ENCODE measurements at places on chromosomes 1 and 21.

DNA sequence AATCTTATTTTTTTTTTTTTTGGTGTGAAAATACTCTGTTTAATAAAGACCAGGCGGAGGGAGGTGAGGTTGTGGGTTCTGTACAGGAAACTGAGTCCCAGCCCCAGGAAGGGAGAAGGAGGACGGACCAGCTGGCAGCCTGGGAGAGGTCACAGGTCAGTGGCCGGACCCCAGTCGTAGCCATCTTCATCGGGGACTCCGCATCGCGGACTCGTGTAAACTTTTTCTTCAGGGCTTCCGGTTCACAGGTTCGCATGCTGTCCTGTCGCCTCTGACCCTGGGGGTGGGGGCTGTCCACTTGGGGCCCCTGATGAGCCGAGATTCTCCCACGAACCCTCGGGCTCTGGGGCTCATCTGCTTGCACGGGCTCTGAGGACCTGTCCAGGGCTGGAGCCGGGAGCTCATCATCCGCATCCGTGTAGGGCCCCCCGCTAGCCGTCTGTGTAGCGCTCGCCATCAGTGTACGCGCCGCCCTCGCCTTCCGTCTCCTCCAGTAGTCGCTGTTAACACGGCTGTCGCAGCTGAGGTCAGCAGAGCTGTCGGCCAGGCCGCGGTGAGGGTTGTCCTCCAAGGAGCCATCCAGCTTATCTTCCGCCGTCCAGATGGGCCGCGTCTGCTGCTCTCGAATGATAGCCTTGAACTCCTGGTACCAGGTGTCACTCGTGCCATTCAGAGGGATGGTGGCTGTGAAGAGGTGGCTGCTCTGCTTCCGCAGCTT, 975.7 kb upstream of the PRMT6 start:
- no peak for DNase-seq

GRCh38 chr1:222243902-222244301, 304.0 kb downstream of the HHIPL2 start:
- no peak for DNase-seq

DNA sequence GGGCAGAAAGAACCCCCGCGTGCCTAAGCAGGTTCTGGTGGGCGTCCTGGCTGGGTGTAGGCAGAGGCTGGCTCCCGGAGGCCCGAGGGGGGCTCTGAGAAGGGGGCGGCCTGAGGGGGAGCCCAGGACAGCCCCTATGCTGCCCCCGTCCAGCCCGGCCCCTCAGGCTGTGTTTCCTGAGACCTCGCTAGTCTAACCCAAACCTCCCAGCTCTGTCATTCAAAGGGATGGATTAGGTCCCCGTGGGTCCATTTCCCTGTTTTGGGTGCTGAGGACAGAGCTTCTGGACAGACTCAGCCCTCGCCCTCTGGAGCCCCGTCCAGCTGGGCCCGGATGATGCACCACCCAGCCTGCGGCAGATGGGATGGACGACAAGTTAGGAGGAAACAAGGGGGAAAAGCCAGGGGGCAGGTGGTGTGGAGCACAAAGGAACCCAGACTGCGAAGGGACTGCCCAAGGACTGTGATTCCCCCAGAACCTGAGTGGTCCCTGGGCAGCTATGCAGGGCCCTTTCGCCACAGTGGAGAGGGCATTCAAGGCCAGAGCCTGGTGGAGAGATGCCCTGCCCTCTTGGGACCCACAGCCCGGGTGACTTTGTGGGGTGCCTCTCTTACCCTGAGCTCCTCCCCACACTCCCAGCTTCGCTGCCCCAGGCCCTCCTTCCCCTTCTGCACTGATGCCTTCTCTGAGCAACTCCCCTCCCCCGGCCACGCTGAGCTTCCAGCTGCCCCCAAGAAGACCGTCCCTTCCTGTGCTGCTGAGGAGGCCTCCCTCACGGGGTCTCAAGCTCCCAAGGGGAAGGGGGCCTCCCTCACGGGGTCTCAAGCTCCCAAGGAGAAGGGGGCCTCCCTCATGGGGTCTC, 2.8 kb downstream of the HES4 start:
- no peak for DNase-seq

- DNase-seq, result no peak
These were observed 217.3 kb downstream of the PTPRU start for GRCh38 chr1:29453502-29454240.

GRCh38 chr1:22383526-22384294, 67.9 kb upstream of the ZBTB40 start:
- DNase-seq, result no peak

DNA sequence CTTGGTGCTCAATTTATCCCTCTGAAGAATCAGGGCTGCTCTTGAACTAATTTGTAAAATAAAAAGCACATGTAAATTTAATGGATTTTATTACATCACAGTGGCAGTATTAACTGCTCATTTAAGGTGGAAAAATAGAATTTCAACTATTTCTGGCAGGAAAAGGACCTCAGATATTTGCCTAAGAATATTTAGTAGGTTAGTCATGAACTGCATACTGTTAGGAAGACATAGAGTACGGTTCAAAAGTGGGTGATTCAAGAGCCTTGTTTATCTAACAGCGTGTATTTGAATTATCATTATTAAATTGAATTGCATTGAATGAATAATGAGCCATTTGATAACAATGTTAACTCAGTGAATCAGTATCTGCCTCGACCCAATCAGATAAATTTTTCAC, 248.8 kb upstream of the PBX1 start:
- DNase-seq, result no peak

- DNase-seq, result peak; percentile 7
These were observed 176.7 kb downstream of the OLFM3 start for GRCh38 chr1:101820071-101820470.

- DNase-seq, result peak; percentile 48
These were observed 692 bp downstream of the TARDBP start for GRCh38 chr1:11013160-11013531.

DNA sequence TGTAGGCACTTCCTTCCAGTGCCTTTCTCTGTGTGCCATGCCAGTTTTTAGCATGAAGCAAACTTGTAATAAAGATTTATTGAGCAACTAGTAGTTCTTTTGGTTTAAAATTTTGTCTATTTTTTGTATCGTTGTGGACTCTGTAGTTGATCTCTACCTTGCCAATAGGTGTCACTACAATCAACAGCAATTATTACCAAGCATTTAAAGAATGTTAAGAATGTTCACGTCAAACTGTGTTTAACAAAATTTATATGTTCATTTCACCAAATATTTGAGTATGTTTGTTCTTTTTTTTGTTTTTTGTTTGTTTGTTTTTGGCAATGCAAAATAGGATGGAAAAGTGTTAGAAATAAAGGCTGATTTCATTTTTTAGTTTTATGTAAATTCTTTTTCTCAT, 208.1 kb downstream of the PATJ start:
- DNase-seq, result no peak

DNA sequence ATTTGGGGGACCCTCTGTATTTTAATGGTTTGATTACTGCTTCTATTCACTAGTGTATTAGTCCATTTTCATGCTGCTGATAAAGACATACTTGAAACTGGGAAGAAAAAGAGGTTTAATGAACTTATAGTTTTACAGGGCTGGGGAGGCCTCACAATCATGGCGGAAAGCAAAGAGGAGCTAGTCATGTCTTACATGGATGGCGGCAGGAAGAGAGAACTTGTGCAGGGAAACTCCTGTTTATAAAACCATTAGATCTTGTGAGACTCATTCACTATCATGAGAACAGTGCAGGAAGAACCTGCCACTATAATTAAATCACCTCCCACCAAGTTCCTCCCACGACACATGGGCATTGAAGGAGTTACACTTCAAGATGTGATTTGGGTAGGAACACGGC, 464.5 kb upstream of the RGS18 start:
- DNase-seq, result no peak

GRCh38 chr1:244414543-244414942, 37.2 kb downstream of the ADSS2 start:
- DNase-seq, result no peak
